Stimulated activated CD4-positive, alpha-beta T cell treated with anti-CD3 and anti-CD28 coated beads, TNF-alpha, amount 100 ng/mL, for 1 hour (primary cell): ENCODE measurements at places on chromosomes 7 and 10.
A peak's percentile ranks its signal among the peaks of the same experiment; 100 is the strongest.

GRCh38 chr7:139618482-139619366 lies 95.2 kb downstream of the CLEC2L start:
- no peak for DNase-seq

DNA sequence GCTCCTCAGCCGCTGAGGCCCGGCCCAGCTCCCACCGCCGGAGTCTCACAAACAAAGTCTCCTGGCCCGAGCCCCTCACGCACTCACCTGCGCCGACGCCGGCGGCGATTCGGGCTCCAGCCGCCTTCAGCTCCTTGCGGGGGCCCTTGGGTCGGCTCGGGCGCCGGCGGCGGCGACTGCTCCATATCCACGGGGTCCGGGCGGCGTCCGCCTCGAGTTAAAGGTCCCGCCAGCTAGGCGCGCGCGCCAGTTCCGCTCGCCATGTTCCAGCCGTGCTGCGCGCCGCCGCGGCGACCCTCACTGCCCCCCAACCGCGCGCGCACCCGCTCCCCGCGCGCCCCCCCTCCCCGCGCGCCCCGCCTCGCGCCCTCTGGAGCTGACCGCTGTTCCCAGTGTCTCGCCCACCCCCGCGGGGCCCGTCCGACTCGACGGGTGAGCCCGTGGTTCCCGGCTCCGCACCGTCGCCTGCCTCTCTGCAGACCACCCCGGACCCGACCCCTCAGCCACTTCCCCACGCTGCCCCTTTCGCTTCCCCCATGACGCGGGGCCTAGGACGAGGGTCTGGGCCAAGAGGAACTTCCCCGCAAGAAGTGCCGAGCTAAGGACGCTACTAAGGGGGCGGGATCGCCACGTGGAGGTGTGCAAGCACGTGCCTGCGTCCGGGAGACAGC lies 396.1 kb downstream of the ZNF33B start:
- DNase-seq = no peak

DNA sequence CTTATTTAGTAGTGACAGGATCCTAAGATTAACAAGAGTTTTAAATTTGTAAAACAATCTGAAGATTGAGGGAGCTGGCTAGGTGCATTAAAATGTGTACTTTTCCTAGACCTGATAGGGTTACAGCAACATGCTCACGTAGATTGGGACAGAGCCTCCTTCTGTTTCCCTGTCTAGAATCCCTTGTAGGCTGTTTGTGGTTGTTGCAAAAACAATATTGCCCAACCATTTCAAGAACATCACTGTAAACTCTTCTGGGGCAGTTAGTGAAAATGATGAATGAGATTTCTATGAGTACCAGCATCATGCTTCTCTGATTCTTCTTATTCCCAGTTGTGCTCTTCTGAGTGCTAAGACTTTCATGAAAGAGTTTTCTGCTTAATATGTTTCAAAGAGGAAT lies 14.7 kb upstream of the CPED1 start:
- no peak for DNase-seq

DNA sequence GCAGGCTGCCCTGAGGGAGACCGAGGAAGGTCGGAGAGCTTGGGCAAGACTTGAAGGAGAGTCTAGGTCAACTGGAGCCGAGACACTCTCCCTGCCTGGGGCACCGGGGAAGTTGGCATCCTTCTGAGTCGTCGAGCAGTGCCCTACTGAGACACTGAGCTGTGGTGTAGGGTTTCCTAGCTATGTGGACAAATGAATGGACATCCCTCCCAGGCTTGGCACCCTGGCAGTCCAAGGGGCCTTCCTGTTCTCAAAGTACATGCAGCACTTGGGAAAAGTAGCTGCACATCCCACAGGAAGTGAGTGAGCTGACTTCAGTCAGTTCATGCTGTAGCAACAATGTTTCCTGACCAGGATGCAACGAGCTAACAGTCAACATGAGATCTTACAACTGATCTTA lies 57.2 kb upstream of the INPP5A start:
- no peak for DNase-seq

- peak; percentile 16 for DNase-seq
Measured at GRCh38 chr7:112869111-112869774, 79.0 kb upstream of the TMEM168 start.

DNA sequence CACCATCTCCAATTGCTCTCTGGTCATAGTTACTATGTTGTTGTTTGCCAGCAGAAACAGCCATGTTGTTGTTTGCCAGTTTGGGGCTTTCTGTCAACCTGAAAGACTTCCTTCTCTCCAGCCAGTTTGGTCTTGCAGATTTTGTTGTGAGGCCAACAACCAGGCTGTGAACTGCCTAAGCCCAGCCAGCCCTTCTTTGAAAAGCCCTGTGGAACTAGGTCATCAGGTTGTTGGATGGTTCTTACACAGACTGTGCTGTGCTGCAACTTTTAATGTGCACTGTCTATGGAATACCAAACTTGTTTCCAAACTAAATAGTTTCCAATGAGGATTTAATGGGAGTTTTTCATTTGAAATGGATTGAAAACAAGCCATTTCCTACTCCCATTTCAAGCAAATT lies 592.7 kb upstream of the GALNT17 start:
- no peak for DNase-seq

- no peak for DNase-seq
Measured at GRCh38 chr7:2175514-2175913, 57.2 kb downstream of the MAD1L1 start.

DNA sequence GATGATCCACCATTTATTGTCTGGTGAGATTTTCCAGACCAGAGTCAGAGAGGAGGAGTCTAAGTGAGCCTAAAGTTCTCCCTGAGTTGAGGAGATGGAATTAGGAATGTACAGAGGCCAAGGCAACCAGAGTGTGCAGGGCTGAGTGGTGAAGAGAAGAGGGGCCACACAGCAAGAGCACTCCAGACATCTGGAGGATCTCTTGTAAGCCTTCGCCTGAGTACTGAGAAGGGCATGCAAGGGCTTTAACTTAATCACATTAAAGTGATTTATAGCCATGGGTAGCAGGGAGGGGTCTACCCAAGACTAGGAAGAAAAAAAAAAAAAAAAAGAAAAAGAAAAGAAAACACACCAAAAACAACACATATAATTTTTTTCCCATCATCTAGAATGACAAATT lies 1190.4 kb downstream of the GATA3 start:
- no peak for DNase-seq

DNA sequence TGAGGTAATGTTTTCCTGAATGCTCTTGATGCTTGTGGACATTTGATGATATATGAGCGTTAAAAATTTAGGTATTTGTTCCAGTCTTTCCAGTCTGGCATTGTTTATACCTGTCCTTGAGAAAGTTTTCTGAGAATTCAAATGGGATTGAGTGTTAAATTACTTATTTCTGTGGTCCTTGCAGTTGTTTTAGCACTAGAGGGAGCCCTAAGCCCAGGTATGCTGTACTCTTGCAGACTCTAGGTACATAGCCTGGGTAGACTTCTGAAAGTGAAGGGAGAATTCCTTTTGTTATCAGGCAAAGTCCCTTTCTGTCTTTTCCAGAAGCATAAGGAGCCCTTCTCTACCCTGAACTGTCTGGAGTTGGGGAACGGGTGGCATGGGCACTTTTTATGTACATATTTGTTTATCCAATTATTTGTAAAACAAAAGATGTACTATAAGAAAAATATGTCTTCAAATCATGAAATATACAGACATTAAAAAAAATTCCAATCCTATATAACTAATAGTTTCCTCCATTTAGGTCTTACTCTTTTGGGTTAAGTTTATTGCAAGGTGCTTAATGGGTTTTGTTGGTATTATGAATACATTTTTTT lies 262.1 kb downstream of the ATRNL1 start:
- no peak for DNase-seq

- no peak for DNase-seq
Measured at GRCh38 chr10:100510533-100511308, 8.9 kb downstream of the SEC31B start.

- DNase-seq = no peak
Measured at GRCh38 chr7:144866189-144866588, 30.3 kb upstream of the TPK1 start.

GRCh38 chr7:128741491-128741890 lies 2.3 kb downstream of the CALU start:
- DNase-seq = no peak

DNA sequence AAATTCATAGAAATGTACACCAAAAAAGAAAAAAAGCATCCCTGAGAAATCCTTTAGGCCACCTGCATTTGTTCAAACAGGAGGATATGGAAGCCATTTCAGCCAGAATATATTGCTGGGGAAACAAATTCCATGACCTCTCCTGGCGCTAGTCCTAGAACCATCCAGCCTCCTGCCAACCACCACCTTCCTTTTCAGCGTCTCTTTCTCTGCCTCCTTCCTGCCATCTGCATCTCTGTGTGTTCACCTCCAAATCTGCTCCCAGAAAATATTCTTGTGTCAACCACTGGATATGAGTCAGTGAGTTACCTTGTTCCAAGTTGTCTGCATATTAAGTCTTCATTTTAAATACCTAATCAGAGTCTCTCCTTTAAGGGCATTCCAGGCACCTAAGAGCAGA lies 50.6 kb upstream of the NPY start:
- no peak for DNase-seq

DNA sequence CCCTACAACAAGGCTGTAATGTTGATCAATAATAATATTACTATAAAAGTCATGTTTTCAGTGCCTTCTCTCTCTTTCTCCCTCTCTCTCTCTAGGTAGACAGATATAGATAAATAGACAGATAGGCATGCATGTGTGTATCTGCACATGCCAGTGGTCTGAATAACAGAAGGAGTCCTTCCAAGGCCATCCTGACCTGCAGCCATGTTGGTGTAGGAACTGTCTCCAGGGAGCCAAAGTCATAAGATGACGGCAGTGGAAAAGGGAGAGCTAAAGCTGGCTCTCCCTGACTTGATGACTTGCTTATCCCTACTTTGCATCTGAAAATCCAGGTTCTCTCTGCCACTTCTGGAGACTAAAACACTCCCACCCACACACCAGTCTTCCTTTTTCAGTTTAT lies 113.0 kb downstream of the TRIL start:
- DNase-seq = no peak

- DNase-seq = no peak
Measured at GRCh38 chr10:100808876-100809275, 63.5 kb downstream of the PAX2 start.

GRCh38 chr10:102491136-102491535 lies 11.4 kb downstream of the ACTR1A start:
- DNase-seq = no peak

DNA sequence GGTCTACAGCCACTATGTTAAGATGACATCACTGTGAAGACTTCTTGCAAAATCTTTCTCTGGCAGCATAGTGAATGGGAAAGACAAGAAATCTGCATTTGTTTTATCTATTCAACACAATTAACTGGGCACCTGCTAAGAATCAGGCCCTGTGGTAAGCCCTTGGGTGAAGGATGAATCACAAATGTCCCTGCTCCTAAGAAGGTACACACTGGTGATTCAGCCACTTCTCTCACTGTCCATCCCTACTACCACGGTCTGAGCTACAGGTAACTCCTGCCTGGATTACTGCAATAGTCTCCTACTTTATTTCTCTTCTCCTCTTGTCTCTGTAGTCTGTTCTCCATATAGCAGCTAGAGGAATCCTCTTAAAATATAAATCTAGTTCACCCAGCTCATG lies 116.1 kb downstream of the HIBADH start:
- DNase-seq = no peak

- DNase-seq = no peak
Measured at GRCh38 chr10:131834152-131834810, 66.5 kb upstream of the PPP2R2D start.

DNA sequence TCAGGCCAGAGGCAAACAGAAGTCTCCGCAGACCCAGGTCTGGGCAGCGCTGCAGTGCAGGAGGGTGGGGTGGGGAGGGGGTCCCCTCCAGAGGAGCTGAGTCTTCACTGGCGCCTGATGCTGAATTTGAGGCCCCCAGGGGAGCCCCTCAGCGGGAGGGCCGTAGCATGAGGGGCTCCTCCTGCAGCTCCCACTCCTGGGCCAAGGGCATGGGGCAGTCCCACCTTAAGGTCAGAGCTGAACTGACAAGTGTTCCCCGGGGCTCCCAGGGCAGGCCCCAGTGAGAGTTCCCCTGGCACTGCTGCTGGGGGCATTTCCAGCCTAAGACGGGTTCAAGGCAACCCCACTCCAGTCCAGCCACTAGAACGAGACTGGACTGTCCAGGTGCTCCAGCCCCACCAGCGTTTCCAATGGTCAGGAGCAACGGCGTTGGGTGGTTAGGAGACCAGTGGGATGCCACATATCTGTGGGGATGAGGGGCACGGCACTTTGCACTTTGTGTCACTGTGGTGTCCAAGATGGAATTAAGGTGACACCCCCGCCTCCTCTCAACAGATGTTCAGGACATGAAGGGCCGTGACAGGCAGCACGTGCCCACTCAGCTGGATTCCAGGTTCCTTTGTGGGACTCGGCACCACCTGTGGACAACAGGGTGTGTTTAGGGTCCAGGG lies 139.1 kb downstream of the PTPRN2 start:
- no peak for DNase-seq

DNA sequence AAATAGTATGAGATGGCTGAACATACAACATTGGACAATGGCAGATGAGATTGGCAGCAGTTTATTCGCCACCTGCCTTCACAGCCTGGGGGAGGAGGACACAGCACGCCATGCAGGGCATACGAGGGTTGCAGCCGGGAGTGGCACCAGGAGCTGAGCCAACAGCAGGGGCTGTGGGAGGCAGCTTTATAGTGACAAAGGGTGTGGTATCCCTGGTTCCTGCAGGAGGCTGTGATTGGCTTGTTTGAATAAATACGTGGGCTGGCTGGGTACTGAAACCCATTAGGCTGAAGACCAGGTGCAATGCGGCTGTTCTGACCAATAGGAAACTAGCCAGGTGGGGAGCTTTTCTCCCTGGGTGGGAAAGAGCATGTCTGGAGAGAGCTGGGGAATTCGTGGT lies 68.9 kb upstream of the LEP start:
- DNase-seq = no peak

- DNase-seq = no peak
Measured at GRCh38 chr10:110340816-110341215, 36.1 kb upstream of the SMNDC1 start.

- no peak for DNase-seq
Measured at GRCh38 chr7:116231949-116232348, 21.6 kb downstream of the TES start.

DNA sequence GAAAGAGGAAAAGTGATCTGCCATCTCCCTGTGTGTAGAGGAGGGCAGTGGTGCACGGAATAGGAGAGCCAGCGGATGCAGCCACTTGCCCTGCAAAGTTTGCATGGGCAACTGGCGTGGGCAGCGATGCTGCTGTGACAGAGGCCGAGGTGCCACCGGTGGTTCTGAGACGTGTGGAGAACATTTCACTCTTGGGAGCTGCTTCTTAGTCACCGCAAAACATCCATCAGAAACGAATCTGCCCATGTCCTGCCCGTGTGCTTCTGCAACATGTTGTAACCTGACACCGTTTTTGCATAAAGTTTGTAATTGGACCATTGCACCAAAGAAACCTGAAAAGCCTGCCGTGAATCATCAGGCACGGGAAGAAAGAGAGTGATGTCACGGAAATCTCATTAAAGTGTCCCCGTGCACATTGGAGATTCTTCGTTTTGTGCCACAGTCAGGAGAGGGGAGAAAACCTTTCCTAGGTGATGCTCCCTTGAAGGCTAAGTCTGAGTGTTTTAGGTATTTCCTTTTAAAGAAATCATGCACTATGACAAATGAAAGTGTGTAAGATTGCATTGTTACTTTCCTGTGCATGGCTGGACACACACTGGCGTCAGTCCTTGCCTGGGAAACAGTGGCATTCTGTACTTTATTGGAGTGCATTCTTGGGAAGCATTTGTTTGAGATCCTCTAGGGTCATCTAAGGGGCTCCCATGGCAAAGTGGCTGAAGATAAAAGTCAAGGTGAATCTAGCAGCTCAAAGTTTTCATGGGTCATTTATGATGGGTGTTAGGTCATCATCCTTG lies 302.6 kb downstream of the KLF6 start:
- DNase-seq = no peak
